EH (cell line): ENCODE measurements at places on chromosomes 1 and 21.

DNA sequence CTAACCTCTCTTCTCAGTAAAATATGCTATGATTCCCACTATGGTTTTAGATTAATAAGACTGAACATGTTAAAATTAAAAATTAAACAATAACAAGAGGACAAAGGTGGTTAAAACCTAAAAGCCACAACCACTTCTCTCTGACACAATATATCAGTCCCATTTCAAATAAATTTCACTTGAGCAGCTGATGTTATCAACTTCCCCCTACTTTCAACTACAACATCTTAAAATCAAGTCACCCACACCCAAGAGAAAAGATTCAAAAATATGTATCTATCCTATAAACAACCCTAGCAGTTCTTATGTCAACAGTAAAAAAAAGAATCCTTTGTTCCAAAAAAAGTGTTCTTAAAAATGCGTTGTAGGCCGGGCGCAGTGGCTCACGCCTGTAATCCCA lies 7.5 kb downstream of the PUM1 start:
- no peak for DNase-seq

DNA sequence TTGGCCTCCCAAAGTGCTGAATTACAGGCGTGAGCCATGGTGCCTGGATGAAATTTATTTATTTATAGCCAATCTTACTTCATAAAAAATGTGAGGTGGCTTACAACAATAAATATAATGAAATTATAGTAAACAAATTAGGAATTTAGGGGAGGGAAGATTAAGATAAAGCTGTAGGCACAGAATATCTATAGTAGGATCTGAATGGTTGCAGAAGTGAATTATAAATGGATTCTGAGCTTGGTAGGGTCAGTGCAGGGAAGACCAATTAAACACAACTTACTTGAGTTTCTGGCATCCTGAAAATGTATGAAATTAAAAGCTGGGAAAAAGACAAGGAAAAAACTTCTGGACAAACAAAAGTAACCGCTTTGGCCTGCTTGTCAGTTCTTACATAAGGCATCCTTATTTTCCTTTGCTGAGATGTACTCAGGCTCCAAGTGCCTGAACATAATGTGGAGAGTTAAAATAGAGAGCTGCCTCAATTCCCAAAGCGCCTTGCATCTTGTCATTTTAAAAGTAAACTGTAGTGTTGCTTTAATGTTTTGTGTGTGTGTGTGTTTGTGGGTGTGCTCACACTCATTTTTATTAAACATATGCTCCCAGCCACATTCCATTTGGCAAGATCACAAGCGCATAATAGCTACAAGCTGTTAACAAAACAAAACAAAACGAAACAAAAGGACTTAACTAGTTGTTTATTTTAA lies 247.3 kb downstream of the S1PR1 start:
- peak; percentile 1 for DNase-seq

DNA sequence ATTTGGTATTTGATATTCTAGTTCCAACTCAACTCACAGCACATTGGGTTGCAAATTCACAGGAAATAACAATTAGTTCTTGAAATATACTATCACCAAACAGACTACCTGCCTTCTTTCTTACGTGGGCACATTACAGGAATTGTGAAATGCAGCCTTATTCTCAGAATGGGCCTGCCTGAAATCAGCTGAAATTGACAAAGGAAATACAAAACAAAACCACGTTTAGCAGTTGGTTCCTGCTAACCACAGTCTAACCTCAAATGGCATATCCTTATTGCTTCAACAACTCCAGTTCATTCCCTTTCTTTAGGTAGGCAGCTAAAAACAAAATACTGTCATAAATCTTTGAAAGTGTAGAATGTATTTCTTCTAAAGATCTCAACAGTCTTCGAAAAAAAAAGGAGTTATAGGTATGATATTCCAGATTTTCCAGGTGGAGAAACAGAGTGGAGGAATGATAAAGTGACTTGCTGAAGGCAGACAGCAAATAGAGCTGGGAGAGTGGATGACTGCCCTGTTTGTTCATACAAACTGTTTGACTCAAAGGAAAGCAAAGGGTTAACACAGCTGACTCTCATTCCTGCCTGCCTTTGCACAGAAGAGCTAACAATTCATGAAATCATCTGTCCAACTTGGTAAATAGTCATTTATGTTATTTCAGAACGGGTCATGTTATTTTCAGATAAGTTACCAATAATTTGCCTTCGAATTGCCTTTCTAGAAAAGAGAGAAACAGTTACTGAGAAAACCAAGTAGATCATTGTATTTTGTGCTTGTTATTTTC lies 1.6 kb upstream of the GREM2 start:
- no peak for DNase-seq

- peak; percentile 92 for DNase-seq
Observed at GRCh38 chr1:219412772-219413171, 200.1 kb downstream of the ZC3H11B start.

- no peak for DNase-seq
Observed at GRCh38 chr1:184152974-184153373, 101.4 kb downstream of the TSEN15 start.

DNA sequence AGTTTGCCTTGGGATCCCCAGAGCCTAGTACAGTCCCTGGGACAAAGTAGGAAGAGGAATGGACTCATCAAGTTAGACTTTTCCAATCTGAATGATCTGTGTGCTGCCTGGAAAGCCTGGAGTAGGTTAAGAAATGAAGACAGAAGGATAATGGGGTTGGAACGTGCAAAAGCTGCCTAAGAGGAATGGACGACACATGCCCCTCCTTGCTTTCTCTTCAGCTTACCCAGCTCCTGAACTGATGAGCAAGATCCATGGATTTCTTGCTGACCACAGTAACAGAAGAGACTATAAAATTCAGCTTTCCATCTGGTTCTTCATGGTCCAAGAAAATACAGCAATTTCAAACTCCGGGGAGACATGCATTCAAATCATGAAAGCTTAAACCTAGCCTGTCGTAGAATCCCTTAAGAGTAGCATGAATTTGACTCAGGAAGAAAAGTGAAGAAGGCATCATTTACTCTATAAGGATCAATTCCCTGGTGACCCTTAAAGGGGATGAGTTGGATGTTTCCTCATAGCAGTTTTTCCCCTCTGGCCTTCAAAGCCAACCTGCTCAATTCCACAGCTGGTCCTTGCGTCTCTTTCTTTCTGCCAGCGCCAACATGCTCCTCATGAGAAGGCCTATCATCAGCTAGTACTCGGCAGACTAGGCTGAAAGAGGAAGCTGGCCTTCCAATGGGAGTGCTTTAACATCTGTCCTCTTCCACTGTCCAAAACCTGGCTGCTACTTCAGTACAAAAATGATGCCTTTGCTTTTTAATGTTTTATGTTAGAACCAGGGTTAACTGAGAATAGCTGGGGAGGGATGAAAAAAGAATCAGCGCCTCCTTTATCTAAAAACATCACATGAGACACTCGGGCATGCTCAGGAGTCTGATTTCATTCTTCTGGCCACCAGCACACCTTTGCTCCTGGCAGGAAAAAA lies 5.7 kb upstream of the PEF1 start:
- DNase-seq: peak; percentile 34

GRCh38 chr1:22197644-22198043 lies 54.7 kb upstream of the WNT4 start:
- DNase-seq: no peak

DNA sequence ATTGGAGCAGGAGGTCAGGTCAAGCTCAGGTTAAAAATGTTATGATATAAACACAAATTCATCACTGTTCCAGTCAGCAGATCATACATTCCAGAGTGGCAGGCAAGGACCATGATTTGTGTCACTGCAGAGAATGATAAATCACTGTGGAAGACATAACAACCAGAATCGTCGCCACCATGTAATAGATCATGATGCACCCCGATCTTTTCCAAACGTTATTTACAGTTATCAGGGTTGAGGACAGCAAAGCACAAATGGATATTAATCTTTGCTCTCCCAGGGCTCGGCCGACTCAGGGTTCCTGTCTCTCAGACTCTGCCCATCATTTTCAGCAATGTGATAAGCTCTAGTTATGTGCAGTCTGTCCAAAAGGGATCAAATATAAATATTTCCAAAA lies 122.7 kb downstream of the ZBTB18 start:
- DNase-seq: peak; percentile 42

DNA sequence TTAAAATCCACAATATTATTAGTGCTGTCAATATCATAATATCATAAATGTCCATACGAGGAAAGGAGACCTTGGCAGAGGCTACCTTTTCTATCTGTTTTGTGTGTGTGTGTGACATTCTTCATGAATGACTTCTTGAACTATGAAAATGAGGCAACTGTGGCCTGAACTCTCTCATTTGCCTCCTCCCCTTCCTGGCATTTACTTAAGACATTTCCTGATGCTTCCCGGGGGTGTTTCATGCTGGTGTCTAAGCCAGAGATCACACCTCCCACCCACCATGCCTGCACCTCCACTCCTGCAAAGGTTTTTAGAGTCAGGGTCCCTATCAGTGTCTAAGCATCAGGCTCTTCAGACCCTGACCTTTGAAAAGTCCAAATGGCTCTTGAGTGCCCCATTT lies 420.9 kb downstream of the KIF26B start:
- peak; percentile 43 for DNase-seq

GRCh38 chr1:6868660-6869380 lies 83.6 kb downstream of the CAMTA1 start:
- DNase-seq: no peak

DNA sequence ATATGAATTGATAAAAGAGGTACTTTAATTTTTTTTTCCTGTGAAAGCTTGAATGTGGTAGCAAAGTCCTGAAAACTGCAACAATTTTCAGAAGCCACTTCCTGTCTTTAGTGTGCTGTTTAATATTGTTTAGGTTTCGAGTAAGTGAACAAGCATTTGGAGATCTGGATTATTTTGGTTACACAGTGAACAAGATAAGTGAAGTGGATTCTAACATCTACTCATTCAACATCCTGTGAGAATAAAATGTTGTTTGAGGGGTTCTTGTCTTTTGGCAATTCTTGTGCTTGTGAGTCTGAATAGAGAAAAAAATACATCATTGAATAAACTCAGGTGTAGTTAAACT lies 35.2 kb upstream of the PLA2G4A start:
- peak; percentile 6 for DNase-seq

GRCh38 chr1:201648066-201648906 lies 109.4 kb downstream of the NAV1 start:
- peak; percentile 78 for DNase-seq

DNA sequence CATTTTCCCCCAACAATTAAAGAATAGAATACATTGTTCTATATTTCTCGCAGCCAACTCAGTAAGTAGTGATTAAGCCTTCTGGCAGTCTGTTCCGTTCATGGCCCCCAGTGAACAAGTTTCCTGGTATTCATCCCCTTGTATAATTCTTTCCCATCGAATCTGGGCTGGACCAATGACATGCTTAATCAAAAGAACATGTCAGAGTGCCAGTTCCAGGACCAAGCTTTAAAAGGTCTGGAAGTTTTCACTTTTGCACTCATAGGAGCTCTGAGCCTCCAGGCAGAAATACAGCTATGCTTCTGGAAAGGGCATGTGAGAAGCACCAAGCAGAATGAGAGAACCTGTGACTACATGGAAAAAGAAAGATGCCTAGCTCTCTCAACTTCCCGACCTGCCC lies 22.5 kb upstream of the DPYD start:
- peak; percentile 94 for DNase-seq

DNA sequence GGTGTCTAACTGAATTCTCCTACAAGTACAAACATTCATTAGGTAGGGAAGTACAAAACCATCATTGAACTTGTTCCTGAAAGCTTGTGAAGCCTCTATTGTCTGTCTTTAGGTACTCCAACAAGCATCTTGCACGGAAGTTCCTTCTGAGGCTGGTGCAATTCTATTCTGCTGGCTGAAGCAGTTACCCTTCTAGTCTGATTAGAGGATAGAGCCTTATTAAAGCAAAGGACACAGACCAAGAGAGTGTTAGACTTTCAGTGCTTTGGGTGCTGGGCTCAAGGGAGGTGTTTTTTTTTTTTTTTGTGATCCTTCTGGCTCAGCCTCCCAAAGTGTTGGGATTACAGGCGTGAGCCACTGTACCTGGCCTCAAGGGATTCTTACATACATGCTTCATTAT lies 43.8 kb downstream of the HHAT start:
- no peak for DNase-seq

DNA sequence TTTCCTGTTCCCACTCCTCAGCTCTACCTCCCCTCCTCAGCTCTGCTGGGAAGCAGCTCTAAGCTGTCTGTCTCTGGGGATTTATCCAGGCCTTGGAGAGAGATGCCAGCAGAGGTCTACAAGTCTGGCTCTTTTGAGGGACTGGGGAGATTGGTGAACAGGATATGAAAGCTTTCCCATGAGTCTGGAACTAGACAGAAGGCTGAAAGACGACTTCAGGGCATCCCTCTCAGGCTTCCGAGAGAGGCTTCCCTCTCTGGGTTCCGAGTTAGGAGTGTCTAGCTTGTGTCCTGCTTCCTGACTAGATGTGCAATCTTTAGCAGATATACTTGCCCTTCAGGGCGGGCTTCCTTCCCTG lies 733 bp downstream of the TMEM35B start:
- DNase-seq: no peak

DNA sequence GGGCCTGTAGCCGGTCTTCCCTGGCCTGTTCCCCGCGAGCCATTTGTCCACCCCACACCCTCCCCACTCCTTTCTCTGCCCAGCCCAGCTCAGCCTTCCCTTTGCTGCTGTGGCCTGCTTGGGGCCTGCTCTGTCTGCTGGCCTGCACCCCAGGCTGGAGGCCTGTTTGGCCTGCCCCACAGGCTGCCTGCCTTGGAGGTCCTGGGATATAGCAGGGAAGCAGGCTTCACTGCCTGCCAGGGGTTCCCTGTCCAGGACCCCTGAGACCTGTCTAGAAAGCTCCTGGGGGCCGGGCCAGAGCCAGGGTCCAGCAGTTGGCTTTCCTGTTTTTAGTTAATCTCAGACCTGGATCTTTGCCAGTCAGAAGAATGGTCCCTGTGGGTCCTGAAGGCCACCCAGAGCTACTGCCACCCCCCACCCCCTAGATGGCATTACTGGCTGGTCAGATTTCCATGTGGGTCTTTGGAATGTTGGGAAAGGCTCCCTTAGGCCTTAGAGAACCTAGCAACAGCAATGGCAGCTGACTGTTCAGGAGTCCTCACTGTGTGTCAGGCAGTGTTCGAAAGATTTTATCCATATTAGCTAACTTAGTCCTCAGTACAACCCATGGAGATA lies 7.7 kb downstream of the ZNF362 start:
- DNase-seq: no peak

- peak; percentile 99 for DNase-seq
Observed at GRCh38 chr1:201625226-201625761, 86.4 kb downstream of the NAV1 start.

- peak; percentile 17 for DNase-seq
Observed at GRCh38 chr1:169890761-169891538, 2.7 kb downstream of the SCYL3 start.

DNA sequence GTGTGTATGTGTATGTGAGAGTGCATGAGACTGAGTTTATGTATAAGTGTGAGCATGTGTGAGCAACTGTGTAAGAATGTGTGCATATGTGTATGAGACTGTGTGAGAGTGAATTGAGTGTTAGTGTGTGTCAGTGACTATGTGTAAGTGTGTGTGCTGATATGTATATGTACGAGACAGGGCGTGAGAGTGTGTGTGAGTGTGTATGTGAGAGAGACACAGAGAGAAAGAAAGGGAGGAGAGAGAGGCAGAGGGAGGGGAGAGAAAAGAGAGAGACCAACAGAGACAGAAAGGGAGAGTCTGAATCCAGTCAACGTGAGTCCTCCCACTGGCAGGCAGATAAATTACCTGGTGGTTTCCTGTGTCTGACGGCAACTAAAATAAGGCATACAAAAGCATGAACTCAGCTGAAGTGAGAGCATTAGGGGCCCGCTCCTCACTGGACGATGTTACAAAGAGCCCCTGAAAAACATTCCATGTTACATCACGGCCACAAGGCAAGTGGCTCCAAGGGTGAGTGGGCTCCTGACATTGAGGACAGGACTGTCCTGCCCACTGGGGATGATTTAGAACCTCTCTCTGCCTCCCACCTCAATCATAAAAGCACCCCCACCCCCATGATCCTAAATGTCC lies 66.6 kb upstream of the TIAM1 start:
- no peak for DNase-seq
